ENCODE measurements at places on chromosomes 2 and 18.

DNA sequence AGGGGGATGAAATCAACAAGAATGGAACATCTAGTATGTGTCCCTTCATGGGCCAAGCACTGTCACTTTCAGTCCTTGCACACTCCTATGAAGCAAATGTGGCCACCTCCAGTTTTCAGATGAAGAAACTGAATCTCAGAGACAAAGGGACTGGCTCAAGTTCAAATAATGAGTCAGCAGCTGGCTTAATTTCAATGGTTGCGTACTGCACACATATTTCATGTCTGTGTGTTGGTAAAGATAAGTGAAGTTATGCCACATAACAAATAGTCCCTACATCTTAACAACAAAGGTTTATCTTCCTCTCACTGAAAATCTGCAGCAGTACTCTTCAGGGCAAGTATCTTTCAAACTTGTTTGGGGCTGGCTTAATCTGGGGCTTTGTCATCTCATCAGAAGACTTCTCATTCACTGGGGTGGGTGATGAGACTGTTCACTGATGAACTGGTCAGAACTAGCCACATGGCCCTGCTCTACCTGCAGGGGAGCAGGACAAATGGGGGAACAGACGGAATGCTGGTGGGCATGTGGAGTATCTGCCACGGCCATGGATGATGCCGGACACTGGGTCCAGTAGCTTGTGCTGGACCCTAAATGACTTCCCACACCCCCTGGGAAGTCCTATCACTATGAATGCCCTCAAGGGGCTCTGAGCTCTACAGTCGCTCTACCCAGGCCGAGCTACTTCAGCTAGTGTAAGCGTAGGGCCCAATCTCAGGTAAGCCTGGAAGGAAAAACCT is 263.2 kb downstream of the CYP26B1 start:
- DNase-seq: no peak

GRCh38 chr2:231084565-231084964 is 27.9 kb downstream of the PSMD1 start:
- DNase-seq: no peak

DNA sequence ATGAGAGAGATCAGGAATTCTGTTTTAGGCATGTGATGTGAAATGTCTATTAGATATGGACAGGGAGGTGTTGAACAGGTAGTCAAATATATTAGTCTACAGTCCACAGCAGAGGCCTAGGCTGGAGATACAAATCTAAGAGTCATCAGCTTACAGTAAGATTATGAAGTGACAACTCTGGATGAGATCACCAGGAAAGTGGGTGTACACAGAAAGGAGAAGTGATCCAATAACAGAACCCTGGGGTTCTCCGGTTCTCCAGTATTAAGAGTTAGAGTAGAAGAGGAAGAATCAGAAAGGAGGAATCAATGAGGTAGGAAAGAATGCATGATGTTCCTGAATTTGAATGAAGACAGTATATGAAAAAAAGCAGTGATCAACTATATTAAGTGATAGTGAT is 362.3 kb downstream of the FIGN start:
- DNase-seq: no peak

DNA sequence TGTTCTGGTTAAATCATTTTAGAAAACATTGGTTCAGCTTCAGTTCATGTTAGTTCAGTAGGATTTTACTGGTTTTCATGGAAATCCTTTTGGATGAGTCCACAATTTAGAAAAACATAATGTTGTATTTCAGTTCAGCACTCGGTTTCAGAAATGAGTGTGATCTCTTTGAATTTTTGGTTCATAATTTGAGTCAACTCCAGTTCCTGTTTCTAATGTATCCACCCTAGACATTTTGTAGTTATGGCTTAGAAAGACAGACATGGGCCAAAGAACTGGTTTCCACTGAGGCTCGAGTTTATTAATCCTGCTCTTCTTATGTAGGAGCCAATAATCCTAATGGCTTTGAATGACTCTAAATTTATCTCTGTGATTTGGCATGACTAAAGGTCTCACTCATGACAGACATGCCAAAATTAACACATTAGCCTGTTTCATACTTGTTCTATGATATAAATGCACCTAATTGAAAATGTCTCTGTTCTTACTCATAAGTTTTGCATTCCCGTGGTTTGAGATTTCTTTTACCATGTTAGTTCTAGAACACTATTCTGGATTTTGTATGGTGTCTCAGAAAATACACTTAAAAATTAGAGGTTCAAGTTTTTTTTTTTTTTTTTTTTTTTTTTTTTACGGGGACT is 82.3 kb upstream of the SPRED2 start:
- no peak for DNase-seq

DNA sequence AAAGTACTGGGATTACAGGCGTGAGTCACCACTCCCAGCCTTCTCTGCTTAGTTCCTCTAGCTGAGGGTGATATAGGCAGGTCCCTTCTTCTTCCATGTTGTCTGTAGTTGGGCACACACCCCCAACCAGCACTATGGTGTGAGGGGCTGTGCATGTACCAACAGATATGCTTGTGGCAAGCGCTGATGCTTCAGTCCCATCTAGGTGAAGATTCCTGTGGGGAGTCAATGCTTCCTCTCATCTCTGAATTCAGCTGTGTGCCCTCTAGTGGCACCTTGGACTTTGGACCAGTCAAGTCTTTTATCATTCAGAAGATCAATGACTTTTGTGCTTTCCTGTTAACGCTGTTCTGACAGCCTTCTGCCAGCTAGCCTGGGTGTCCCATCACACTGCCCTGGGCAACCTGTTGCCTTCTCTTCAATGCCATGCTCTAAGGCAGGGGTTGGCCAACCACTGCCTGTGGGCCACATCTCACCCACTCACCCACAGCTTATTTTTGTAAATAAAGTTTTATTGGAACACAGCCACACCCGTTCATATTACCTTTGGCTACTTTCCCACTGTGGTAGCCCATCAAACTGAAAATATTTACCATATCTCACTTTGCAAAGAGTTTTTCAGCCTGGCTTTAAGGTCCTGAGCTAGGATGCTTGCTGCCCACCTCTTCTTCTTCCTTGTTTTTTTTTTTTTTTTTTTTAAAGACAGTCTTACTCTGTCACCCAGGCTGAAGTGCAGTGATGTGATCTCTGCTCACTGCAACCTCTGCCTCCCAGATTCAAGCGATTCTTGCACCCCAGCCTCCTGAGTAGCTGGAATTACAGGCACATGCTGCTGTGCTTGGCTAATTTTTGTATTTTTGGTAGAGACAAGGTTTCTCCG is 51.0 kb downstream of the NPAS2 start:
- DNase-seq: no peak

- no peak for DNase-seq
These were observed 17.7 kb upstream of the EN1 start for GRCh38 chr2:118865106-118865505.

- DNase-seq: no peak
These were observed 36.6 kb upstream of the SIGLEC15 start for GRCh38 chr18:45788861-45789260.

DNA sequence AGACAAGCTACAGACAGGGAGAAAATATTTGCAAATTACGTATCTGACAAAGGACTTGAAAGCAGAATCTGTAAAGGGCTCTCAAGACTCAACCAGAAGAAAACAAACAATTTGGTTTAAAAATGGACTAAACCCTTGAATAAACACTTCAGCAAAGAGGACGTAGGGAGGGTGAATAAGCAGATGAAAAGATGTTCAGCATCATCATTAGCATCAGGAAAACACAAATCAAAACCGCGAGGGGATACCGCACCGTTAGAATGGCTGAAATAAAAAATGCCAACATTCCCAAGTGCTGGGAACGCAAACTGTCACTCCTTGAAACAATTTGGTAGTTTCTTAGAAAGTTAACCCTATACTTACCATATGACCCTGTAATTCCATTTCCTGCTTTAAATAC is 136.7 kb downstream of the MBP start:
- no peak for DNase-seq

DNA sequence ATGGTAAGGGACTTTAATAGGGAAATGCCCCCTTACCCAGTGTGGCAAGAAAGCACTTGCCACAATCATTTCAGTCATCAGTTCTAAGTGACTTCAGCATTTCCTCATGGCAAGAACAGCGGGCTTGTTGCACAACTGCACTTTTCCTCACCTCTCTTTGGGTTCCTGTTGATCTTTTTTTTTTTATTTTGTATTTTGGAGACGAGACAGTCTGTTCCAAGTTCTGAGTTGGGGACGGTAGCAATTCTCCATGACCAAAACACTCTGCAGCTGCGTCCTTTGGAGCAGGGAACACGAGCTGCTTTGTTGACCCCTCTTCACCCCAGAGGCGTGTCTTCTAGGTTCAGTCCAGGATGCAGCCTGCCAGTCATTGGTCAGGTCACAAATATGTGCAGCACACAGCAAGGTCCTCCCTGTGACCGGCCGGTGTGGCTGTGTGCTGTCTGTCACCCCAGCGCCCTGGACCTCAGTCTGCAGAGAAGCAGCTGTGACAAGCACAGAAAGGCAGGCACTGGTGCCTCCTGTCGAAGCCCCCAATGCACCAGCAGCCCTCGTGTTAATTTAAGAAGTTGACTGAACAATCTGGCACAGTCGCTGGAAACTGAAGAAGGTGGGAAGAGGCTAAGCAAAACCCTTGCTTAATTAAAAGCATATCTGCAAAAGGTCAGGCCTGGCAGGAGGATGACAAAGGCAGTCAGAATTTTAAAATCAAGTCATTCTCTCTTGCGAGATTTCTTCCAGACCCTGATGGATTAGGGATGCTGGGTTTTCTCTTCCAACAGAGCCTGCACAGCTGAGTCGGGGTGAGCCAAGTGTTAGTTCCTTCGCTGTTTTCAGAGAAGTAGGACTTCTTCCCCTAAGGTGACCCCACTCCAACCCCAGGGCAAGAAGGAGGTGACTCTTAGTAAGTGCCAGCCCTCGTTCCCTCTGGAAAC is 96.7 kb upstream of the COPS8 start:
- DNase-seq: no peak

GRCh38 chr2:216426938-216427337 is 14.7 kb downstream of the SMARCAL1 start:
- DNase-seq: no peak

DNA sequence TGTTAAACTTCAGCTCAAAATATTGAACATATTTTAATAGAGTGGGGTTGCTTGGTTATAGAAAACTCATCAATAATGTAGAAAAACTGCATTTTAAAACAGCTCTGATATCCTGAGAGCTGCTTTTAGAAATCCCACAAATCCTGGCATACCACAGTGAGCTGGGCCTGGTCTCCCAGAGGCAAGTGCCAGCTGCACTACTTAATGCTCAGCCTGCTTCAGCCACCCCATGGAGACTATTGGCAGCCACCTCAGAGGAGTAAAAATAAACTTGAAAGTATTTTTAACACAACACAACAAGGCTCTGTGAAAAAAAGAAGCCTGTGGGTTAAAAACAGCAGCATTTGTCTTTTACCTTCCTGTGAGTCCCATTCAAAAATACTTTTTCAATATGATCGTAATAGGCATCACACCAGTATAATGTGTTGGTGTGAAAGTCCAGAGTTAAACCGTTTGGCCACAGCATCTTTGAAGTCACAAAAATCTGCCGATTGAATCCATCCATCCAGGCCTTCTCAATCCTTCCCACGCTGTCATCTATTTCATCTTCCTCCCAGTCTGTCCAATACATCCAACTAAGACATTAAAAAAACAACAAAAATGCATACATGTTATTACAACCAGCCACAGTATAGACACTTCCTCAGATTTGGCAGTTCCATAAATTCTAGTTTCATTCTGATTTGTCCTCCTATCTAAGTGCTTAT is 1115.3 kb downstream of the LRP1B start:
- no peak for DNase-seq

DNA sequence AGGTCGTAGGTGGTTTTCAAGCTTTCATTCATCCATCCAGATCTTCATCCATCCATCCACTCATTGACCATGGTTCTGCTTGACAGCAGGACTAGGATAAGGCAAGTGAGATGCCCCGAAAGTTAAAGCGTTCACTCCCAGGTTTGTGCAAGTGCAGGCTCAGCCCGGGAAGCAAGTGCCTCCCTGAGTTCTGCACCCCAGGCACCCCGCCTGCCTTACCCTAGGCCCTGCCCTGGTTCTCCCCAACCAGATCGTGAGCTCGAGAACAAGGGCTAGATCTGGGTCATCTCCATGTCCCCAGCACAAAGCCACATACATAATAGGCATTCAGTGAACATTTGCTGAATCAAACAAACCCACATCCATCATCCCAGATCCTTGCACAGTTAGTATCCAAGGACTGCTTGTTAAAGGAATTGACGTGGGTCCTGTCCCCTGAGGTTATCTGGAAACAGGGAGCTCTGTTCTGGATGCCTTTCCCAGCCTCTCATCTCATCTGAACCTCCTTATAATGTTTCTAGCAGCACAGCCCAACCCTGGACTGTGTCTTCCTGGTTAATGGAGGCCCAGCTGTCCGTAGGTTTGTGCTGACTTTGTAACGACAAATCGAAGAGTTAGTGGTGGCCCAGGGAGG is 116.1 kb upstream of the GPC1 start:
- no peak for DNase-seq

DNA sequence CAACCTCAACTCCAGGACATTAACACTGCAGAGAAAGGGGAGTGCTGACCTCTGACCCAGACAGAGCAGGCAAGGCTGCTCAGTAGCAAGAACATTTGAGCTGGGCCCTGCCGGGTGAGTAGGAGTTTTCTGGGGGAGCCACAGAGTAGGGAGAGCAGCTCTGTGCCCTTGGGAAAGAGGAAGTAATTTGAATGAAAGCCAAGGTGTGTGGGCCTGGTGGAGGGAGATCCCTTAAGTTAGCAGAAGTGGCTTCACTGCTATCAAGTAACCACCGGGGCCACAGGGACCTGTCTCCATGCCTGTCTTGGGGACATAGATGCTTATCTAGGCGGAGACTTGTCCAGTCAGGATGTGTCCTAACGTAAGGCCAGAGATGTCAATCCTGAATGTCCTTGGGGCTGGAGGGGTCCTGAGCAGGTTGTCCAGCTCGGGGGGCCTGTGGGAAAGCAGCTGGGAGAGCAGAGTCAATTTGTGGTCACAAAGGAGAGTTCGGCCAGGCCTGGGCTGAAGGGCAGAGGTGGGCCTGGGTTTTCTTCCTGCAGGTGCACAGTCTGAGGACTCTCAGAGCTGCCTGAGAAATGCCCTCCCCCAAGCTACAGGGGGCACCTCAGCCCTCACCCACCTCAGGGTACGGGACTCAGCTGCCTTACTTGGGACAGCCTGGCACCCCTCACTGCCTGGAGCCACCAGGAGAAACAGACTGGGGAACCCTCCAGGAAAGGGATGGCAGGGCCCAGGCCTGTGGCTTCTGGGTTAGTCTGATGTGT is 15.0 kb upstream of the OTOF start:
- DNase-seq: no peak

GRCh38 chr2:20559277-20559676 is 91.6 kb downstream of the HS1BP3 start:
- DNase-seq: no peak

DNA sequence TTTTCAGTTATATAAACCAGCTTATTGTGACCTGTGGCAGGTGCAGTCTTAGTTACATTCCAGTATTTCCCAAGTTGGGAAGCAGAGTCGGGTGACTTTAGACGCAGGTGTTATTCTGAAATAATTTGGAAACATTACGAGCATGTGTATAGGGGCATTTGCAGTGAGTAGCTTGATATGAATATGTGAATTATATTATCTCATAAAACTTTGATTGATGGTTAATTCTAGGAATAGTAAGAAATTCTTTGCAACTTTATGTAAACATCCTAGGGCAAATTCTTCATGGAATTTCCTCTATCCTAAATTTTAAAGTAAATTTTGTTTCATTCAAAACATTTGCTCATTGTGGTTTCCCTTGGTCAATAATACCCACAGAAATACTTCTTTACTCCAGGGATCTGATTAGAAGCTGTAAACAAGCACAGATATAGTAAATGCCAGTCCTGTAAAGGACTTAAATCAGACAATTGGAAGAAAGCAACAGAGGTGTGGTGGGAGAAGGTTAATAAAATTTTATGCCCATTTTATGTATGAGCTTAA is 580.6 kb upstream of the CDH2 start:
- DNase-seq: no peak

GRCh38 chr2:59903994-59904544 is 649.4 kb downstream of the BCL11A start:
- DNase-seq: no peak
